Neural crest cell (in vitro differentiated cells): ENCODE measurements at places on chromosomes 6 and 20.

DNA sequence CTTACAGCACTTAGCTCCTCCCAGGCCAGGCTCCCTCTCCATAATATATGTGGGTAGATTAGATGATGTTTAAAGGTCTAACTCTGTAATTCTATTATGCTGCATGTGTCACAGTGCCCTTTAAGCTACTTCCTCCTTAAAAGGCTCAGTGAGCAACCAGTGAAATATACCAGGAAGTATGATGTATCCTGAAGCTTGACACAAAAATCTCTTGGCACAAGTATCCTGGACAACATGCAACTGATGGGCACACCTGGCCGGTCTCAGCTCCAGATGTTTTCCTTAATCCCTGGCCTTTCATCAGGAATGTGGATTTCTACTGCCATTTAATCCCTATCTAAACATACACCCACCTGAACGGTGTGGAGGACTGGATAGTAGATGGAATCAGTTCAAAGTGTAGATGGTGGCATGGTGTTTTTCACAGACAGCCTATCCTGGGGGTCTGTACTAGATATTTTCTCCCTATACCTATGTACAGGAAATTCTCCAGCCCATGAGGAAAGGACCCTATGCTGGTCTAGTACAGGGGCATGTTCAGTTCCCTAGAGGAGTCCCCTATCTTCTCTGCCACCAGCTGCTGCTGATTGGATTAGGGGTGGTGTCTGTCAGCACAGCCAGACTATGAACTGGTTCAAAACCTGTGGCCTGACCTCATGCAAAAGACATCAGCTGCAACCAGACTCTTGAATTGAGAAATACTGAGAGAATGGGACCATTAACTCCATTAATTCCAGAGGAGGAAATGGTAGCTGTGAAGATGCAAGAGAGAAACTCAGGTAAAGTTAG is 59.4 kb upstream of the CITED2 start:
- H3K4me3 ChIP-seq = no peak overlapping the region
- no peak overlapping the region for H3K27ac ChIP-seq
- no peaks in the 10 kb centered on the region for H3K27me3 ChIP-seq
- no peak for DNase-seq

GRCh38 chr6:133956416-133957049 is 3.5 kb downstream of the TBPL1 start:
- H3K4me3 ChIP-seq = peak overlapping the region; percentile 75
- H3K27ac ChIP-seq = no peak overlapping the region
- H3K36me3 ChIP-seq = no peaks in the 10 kb centered on the region
- H3K4me1 ChIP-seq = peaks cover 53% of the 10 kb centered on the region

DNA sequence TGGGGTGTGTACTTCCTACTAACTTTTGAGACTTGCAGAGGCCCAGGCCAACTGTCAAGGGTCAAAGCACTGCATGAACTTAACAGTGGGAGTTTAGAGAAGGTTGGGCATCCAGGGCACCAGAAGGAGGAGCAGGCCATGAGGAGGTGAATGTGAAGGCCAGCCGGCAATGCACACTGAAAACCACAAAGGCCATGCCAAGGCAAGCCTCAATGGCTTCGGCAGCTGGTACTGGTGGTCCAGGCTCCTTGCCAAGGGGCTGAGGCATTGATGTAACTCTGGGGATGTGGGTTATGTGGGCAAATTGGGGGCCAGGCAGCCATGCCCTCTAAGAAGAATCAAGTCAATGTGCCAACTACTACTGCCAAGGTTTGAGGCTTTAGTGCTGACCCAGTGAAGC is 222.4 kb downstream of the UNC5CL start:
- H3K4me1 ChIP-seq = peaks cover 3% of the 10 kb centered on the region
- no peaks in the 10 kb centered on the region for H3K27me3 ChIP-seq
- no peak overlapping the region for H3K4me3 ChIP-seq
- H3K36me3 ChIP-seq = no peaks in the 10 kb centered on the region

GRCh38 chr6:4316867-4317400 is 181.6 kb upstream of the ECI2 start:
- no peak for DNase-seq
- H3K27ac ChIP-seq = no peak overlapping the region
- no peak overlapping the region for H3K4me3 ChIP-seq
- H3K27me3 ChIP-seq = no peaks in the 10 kb centered on the region
- H3K4me1 ChIP-seq = peaks cover 25% of the 10 kb centered on the region

- H3K36me3 ChIP-seq = no peaks in the 10 kb centered on the region
- H3K4me1 ChIP-seq = no peaks in the 10 kb centered on the region
- H3K27me3 ChIP-seq = no peaks in the 10 kb centered on the region
- no peak overlapping the region for H3K4me3 ChIP-seq
- H3K27ac ChIP-seq = no peak overlapping the region
Measured at GRCh38 chr20:61879303-61879620, 186.4 kb downstream of the TAF4 start.
